ENCODE measurements at places on chromosomes 12 and 14. TPM values are rescaled to one million over a fixed set of nuclear protein-coding genes. Genes with fewer than 3 reads are reported as not detected.

DNA sequence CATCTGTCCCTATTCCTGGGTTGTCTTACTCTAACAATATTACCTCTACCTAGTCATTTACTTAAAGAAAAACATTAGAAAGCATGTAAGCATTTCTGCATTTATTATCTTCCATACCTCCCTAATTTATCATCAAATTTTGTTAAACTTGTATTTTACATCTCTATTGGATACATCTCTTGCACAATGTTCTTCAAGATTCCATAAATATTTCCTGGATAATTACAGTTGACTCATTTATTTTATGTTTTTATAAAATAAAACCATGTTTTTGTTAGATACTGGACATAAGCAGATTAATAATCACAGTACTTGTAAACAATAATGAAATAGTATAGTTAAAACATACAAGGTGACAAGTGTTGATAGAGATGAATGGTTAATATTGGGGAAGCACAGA, 209.0 kb downstream of the TMTC3 start:
- ATAC-seq = no peak

DNA sequence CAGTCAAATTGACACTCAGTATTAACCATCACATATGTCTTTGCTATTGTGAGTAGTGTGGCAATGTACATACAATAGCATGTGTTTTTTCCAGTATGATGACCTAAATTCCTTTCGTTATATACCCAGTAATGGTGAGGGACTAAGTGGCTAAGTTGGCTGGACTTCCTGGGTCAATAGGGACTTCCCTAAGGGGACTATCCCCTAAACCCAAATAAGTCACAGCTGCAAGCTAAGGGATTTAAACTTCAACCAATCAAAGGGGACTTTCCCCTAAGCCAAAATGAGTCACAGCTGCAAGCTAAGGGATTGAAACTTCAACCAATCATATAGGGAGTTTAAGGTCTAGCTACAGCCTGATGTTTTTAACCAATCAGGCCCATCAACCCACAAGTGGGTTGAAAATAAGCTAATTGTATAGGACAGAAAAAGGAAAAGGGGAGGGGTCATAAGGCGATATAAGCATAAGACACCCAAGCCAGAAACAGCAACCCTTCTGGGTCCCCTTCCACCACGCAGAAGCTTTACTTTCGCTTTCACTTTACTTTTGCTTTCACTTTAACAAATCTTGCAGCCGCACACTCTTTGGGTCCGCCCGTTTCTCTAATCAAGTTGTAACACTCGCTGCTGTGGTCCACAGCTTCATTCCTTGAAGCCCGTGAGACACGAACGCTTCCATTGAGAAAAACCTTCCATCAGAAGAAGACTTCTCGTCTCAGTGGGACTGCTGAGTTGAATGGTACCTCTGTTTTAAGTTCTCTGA, 404.4 kb downstream of the FLRT2 start:
- ATAC-seq = peak; percentile 85

DNA sequence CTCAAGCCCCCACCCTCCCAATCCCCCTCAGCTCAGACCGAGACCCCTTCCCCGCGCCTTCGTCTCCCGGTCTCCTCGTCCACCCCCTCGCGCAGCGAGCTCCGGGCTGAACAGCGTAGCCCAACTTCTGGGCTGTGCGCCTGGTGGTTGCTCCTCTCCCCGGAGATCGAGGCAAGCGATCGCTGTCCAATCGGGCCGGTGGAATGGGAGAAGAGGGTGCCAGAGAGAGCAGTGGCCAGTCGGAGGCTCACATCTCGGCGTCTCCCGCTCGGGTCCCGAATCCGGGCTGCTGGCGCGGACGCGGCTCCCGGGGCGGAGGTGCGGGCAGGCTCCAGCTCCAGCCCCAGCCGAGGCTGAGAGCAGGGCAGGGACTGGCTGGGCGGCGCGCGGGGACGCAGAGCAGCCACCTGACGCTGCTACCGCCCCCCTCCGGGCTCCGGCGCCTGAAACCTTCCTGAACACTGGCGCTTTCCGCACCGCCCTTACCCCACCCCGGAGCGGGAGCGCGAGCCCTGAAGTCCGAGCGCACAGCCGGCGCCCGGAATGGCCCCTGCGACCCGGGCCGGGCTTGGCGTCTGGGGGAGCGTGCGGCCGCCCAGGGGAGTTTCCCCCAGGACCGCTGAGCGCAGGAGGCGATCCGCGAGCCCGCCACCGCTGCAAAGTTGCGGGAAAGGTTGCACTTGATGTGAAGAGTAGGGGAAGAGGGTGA, 508 bp upstream of the KCNH5 start:
- no peak for ATAC-seq

C14orf93 gene
- 8.5 TPM for total RNA-seq

TAPBPL gene
- 28.2 TPM for total RNA-seq

GRCh38 chr12:22313963-22314330, 20.6 kb downstream of the ST8SIA1 start:
- ATAC-seq = no peak

KRT75 gene
- not detected for total RNA-seq
